ENCODE measurements at places on chromosomes 1 and 21.

GRCh38 chr1:42420911-42421585, 34.8 kb downstream of the ZMYND12 start:
- DNase-seq = peak; percentile 96

GRCh38 chr1:94440088-94440487, 21.9 kb downstream of the ABCD3 start:
- DNase-seq = no peak

DNA sequence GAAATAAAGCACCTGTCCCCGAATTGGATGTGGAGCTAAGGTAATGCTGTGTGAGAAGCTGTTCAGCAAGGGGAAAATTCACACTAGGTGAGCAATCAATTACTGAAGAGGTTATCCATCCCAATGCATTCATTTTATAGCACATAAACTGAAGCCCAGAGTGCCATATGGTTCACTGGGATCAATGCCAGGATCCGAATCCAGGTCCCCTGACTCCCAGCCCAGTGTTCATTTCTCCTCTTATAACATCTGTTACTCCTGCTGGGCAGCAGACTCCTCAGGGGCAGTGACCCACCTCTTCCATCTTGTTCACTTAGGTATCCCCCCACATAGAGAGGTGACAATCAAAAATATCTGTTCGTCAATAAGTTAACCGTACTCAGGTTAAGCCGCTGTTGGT, 13.2 kb upstream of the SEC16B start:
- no peak for DNase-seq

DNA sequence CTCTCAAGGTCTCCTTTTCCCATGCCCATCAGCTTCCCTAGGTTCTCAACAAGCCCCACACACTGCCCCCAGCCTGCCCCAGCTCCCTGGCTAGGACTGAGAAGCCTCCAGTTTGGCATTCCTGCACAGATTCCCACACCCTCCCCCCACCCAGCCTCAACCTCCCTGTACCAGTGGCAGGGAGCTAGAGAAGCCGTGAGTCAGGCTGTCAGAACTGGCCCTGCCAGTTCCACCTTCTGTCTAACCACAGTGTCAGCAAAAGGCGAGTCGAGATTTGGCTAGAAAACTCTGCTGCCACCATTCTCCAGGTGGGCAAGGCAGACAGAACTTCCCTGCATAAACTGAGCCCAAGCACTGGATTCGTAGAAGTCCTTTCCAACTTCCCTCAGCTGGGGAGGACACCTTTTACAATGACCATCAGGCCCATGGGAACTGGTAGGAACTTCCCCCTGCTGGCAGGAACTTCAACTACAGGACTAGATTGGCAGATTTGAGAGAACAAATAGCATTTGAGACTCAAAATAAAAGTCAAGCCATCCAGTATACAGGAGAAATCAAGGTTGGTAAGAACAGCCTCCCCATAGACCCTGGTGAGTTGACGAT, 31.0 kb downstream of the TNNT2 start:
- no peak for DNase-seq

- no peak for DNase-seq
These were observed 51.4 kb upstream of the HNRNPU start for GRCh38 chr1:244915736-244916135.

GRCh38 chr21:26844258-26845065, 747 bp downstream of the ADAMTS1 start:
- no peak for DNase-seq

GRCh38 chr1:50420689-50421365, 2.4 kb downstream of the DMRTA2 start:
- no peak for DNase-seq

- DNase-seq = peak; percentile 69
These were observed 65.8 kb downstream of the SIK1 start for GRCh38 chr21:43361127-43361492.

DNA sequence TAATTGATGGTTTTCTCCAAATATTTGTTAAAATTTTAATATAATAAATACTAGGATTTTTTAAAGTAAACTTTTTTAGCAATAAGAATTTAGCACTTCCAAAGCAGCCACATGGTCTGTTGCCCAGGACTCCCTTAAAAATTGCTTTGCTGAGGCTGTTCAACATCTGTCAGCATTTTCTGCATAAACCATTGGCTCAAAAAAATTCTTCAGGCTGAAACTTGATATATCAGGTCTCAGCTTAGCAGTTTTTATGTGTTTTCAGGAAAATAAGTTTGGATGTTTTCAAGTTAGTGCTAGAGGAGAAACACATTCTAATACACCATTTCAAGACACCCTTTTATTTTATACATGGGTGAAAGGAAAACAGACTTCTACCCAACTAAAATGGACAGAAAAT, 69.1 kb upstream of the C1orf105 start:
- no peak for DNase-seq

DNA sequence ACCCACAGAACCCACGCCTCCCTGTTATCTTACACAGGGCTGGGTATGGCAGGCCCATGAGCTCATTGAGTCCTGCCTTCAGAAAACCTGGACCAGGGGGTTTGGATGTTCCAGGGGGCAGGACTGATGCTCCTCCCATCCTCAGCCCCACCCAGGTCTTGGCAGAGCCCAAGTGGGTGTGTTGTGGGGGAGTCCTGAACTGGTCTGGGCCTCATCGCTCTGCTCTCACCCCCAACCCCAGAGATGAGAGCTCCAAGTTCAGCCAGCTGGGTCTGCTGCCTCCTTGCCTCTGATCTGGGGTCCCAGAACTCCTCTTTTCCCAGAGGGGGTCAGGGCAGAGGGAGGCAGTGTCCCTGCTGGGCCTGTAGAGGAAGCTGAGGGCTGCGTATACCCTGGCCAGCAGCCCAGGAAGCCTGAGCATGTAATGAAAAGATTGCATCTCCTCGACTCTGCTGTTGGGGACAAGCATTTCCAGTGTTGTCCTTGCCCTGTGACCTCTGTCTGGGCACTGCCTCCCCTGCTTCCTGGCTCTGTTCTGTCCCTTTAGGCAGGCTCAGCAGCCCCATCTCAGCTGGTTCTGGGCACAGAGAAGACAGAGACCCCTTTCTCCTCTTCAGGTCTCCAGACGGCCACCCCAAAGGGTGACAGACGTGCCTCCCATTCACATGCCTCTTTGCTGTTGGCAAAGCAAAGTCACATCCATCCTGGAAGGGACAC, 54.7 kb upstream of the EPS8L3 start:
- DNase-seq = no peak

DNA sequence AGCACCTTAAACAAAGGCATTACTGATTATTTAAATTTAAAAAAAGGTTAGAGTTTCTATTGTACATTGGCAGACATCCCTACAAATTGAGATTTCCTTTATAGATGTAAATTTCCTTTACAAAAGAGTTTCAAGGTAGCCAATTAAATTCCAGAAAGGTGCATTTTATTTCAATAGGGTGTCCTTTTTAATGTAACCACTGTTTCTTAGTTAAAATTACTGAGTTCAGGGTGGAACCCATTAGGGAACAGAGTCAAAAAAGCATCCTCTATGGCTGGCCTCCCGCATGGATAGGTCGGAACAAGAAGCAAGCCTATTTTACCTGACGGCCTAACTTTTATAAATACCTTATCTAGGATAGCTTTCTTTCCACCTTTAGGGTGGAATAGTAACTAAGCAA, 24.4 kb downstream of the TCP10L start:
- no peak for DNase-seq

- no peak for DNase-seq
These were observed 3.4 kb downstream of the DCST1 start for GRCh38 chr1:155037043-155037442.

DNA sequence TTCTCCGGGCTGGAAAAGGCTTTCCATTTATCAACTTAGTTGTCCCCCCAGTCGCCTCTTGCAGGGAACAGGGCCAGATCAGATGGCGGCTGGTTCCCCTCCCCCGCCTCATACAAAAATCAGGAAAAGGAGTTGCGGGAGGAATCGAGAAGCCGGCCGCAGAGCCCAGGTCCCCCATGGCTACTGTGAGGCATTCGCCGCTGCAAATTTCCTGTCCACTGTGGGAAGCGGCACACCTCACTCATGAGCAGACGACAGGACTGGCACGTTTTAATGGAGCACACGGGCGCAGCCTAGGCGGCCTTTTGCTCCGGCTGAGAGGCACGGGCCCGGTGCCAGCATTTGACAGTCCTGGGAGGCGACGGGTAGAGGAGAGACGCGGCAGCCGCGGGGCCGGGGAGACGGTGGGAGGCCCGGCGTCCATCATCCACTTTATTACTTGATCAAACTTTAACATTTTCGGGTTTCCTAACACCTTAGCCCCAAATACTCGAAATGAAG, 1.1 kb downstream of the GNG4 start:
- peak; percentile 78 for DNase-seq

GRCh38 chr1:181538836-181539235, 55.5 kb downstream of the CACNA1E start:
- DNase-seq = no peak

DNA sequence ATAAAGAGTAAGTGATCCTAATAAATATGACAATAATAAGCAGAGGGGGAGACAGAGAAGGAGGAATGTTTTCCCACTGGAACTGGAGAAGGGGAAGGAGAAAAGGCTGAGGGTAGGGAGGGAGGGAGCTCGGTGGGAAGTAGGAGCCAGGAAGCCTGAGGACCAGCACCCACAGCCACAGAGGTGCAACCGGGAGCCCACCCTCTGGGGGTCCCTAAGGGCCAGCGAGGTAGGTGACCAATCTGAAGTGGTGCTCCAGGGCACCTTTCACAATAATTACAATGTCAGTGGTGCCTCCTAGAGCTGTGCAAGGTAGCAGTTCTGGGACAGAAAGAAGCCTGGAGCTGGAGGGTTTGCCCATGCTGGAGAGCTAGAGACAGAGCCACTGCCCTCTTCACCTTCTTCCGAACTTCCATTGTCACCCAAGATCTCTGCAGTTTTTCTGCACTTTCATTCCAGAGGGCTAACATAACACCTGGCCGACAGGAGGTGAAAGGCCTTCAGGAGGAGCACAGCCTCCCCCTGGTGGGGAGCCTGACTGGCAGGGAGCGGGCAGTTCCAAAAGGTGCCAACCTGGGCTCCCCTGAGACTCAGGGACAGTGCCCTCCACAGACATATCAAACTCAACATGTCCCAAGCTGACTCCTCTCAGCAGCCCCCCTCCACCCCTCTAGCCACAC, 4.1 kb upstream of the AHCYL1 start:
- DNase-seq = peak; percentile 63

GRCh38 chr1:172951730-172952365, 98.9 kb downstream of the TNFSF18 start:
- DNase-seq = no peak

DNA sequence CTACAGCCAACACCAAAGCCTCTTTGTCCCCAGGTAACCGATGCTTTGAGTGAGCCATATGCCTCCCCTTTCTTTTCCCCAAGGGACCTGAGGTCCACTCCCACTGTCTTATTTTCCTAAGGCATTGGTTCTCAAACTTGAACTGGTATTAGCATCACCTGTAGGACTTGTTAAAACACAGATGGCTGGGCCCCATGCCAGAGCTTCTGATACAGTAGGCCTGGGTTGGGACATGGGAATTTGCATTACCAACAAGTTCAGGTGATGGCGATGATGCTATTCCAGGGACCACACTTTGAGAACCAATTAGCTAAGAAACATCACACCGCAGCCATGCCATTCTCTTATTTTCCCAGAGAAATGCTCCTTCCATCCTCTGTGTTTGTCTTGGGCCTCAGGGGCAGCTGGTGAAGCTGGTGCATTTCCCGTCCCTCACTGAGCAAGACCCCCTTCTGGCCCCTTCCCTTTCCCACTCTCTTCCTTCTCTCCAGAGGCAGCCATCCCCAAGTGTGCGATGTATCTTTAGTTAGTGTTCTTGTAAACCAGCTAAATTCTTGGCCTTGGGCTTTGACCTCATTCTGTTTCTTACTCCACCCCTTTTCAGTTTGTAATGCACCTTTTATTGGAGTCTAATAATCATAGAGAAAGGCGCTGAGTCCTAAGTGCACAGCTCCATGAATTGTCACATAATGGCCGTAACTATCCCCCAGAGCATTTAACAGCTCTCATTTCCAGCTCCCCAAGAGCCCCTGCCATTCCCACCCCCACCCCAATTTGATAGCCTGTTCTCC, 14.2 kb upstream of the TTC22 start:
- no peak for DNase-seq

GRCh38 chr1:9341301-9341845, 48.7 kb downstream of the SPSB1 start:
- DNase-seq = no peak

DNA sequence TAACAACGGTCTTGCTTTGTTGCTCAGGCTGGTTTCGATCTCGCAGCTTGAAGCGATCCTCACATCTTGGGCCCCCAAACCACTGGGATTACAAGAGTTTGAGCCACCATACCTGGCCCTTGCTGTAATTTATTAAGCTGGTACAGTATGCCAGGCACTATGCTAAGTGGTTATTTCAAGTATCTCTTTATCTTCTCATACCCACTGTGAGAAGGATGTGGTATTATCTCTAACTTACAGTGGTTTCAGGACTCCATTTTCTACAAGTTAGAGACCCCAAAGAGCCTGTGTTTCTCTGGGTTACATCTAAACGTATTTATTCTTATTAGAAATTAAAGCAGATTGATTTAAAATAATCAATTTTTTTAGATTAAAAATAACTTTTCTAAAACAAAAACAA, 8.1 kb upstream of the ST3GAL3 start:
- DNase-seq = no peak

- DNase-seq = no peak
These were observed 379 bp upstream of the STRIP1 start for GRCh38 chr1:110034040-110034450.

DNA sequence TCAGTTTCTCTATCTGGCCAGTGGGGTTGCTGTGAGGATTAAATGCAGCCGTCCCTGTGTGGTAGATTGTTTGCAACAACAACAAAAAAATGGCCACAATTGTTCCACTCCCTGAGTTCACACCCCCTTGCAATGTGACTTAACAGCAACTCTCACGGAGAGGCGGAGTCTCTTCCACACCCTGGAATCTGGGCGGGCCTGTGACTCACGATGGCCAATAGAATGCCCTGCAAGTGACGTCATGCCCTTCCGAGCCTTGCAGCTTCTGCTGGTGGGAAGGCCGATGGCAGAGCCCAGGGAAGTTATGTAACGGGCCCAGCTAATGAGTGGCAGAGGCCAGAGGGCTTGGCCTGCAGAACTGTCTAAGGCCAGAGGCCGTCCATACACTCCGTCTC, 87.9 kb downstream of the RIPK4 start:
- peak; percentile 90 for DNase-seq

GRCh38 chr1:181583598-181583997, 100.3 kb downstream of the CACNA1E start:
- DNase-seq = peak; percentile 16

Measured in NCI-H1417 (cell line).